ENCODE measurements at places on chromosomes 6 and 20.
A peak's percentile ranks its signal among the peaks of the same experiment; 100 is the strongest.

DNA sequence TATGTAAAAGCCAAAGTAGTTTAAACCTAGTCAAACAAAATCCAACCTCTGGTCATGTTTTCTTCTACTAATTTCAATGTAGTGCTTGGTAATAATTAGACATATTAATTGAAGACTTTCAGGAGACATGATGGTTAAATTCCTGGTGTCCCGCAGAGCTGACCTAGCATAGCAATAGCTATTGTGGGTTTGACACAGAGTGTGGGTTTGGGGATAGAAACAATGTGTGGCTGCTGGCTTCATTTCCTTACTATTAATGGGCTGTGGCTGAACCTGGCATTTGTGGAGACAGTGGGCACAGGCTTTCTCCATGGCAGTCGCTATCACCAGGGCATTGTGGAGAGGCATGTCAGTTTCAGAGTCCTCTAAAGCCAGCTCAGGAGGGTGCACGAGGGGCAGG is 54.1 kb upstream of the GGTLC1 start:
- DNase-seq, result no peak

DNA sequence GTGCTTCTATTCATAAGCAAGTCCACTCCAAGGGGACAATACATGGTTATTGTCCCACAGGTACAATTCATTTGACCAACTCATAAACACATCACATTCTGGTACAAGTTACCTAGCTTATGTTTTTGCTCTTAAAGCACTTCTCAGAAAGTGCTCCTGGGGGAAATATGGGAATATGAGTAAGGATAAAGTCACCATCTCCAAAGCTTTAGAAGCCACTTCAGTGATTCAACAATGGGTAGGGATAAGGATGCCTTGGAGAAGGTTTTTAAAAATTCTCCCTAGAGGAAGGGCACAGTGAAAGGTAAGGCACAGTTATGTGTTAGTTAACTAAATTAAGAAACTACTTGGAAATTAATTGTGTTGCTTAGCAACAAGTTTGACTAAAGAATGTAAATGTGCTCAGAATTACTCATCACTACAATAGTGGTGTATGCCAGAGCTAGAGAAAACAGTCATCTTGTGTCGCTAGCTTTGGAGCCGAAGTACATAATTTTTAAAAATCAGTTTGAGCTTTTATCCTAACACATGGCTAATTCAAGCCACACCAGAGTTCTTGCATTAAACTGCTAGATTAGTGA is 39.5 kb upstream of the LAMP5 start:
- no peak for DNase-seq

DNA sequence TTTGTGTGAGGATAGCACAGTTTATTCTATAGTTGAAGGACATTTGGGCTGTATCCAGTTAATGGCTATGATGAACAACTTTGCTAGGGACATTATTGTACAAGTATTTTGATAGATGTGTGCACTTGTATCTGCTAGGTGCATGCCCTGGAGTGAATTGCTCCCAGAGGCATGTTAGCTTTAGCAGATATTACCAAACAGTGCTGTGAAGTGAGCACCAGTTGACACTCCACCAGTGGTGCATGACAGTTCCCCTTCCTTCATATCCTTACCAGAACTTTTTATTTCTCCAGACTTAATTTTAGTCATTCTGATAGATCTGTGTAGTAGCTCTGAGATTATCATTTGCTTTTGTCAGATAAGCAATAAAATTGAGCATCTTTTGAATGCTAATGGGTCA is 48.9 kb upstream of the ENPP5 start:
- no peak for DNase-seq

- DNase-seq, result peak; percentile 62
Measured at GRCh38 chr6:111625461-111626391, 20.0 kb upstream of the TRAF3IP2 start.

GRCh38 chr6:149252622-149253021 is 64.9 kb upstream of the TAB2 start:
- DNase-seq, result no peak

GRCh38 chr20:13684566-13685222 is 46.0 kb upstream of the TASP1 start:
- DNase-seq, result no peak

DNA sequence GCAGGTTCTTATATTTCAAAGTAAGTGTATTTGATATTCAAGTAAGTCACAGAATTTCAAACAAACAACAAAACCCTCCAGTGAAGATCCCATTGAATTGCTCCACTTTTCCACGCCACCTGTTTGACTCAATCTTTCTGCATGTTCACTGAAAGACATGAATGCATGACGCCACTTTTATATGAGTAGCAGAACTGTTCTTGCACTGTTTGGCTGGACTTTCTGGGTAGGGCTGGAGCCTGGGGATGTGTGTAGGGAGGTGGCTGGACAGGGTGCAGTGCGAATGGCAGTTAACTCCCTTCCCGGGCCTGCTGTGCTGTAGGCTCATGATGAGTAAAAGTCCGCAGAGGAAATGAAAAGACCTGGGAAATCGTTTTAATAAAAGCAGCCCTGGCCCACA is 39.7 kb downstream of the IL20RA start:
- DNase-seq, result no peak

DNA sequence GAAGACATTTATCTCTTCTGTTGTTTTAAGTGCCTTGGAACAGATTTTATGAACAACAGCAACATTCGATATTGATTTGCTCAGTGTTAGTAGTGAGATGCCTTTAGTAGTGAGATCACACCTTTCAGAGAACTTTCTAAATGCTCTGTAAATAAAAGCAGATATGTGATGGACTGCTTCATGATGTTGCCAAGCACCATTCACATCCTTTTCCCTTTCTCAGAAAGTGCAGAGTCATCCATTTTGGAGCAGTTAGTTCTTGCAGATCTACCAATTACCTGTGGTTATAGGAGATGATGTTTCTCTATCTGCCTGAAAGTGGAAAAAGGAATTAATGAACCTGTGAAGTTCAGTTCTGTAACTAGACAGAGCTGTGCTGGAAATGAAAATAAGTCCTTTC is 27.0 kb downstream of the CBFA2T2 start:
- DNase-seq, result no peak

DNA sequence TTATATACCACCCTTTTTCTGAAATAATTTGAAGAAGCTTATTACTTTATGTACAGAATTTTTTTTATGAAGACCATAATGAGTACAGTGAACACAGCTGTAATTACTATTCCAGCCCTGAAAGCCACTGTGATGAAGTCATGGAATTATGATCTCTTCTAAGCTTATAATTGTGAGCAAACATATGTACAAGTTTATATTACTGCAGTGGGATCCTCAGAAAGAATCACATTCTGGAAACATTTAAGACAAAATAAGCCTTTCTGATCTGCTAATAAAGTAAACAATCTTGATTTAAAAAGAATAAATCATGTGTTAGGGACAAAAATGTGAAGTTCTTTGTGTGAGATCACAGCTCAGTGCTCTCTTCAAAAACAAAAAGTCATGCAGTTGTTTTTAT is 560.4 kb downstream of the CD109 start:
- no peak for DNase-seq

GRCh38 chr6:6248651-6249050 is 71.8 kb downstream of the F13A1 start:
- DNase-seq, result no peak

DNA sequence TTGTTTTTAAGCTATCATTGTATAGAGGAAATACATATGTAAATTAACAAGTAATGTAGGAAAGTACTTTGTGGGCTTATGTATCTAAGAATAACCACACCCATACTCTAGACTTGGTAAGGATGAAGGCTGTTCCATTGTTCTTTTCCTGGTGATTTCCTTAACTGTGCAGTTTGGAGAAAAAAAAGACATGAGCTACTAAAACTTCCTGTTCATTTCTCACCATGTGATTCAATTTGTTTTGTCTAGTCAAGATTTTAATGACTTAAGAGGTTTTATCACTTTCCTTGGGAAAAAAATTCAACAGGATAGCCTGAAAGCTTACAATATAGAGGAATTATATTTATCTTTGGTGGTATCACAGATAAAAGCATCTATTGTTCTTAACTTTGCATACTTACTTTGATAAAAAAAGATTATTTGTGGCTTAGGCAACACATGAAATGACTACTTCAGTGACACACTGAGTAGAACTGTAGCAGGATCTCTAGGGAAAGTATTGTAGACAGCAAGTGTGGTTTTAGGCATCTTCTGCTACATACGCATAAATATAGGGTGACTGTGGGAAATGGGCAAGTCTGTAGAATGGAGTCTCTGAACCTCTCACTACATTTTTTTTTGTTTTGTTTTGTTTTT is 80.3 kb downstream of the GJA1 start:
- DNase-seq, result no peak

- DNase-seq, result peak; percentile 39
Measured at GRCh38 chr20:58720890-58721289, 28.3 kb downstream of the NPEPL1 start.

DNA sequence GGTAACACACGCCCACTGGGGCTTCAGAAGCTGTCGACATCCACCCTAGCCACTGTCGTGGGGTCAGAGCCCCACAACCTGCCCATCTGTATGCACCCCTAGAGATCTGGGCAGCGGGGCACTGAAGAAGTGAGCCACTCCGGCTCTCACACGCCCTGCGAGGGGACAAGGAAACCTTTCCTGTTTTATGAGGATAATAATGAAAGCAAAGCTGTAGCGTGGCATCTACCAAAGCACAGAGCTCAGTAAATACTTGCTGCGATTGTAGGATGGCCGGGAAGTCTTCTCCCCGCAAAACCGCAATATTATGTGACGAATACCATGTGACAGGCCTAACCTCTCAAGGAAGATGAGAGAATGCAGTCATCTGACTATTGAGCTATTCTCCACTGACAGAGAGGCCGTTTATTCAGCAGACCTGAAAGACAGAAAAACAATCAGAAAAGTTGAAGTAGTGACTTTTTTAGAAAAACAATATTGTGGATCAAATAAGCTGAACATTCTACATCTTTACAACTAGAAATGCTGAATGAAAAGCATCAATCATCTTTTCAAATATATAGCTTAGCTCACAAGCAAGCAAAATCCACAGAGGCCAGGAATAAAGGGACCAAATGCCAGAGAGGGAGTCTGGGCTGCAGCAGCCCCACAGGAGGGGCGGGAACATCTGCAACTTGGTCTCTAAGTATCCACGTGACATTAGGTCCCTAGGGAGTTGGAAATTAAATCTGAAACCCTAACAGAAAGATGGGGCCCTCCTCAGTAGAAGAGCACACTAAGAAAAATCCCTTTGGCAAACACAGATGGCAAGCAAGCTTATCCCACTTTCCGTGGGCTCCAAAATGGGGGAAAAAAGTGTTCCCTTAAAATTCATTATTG is 207.8 kb downstream of the TTLL2 start:
- DNase-seq, result no peak
